CD8-positive, alpha-beta memory T cell (primary cell): ENCODE measurements at places on chromosomes 2 and 18.

- no peak for DNase-seq
Measured at GRCh38 chr2:186612555-186613440, 22.9 kb downstream of the ITGAV start.

GRCh38 chr18:79502782-79503181 is 107.1 kb downstream of the NFATC1 start:
- peak; percentile 8 for DNase-seq

DNA sequence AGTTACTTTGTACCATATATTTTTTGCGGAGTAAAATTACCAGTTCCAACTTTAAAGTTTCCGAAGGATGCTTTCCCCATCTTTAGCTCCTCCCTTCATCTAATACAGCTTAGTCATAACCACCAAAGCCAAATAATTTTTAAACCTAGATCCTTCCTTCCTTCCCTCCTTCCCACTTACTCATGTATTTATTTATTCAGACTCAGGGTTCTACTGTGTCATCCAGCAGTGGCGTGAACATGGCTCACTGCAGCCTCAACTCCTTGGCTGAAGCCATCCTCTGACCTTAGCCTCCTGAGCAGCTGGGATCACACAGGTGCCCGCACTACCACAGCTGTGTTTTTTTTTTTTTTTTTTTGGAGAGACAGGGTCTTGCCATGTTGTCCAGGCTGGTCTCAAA is 4.4 kb downstream of the LPIN2 start:
- no peak for DNase-seq

DNA sequence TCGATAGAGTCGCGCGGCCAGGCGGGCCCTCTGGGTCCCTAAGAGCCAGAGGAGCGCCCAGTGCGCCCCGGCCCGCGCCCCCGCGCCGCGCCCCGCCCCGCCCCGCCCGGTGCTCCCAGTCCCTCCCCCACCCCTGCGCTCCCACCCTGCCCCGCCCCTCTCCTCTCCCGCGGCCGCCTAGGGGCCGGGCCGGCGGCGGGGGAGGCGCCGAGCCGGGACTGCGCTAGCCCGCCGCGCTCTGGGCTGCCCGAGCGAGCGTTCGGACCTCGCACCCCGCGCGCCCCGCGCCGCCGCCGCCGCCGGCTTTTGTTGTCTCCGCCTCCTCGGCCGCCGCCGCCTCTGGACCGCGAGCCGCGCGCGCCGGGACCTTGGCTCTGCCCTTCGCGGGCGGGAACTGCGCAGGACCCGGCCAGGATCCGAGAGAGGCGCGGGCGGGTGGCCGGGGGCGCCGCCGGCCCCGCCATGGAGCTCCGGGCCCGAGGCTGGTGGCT is at the start of gene GPC1:
GPC1 (plus strand) TSS at position 207 of the 491 bp plus-strand sequence; CDS start at position 463, 256 bp downstream.
- DNase-seq = no peak

GRCh38 chr2:204670124-204670523 is 124.8 kb downstream of the PARD3B start:
- DNase-seq = no peak

DNA sequence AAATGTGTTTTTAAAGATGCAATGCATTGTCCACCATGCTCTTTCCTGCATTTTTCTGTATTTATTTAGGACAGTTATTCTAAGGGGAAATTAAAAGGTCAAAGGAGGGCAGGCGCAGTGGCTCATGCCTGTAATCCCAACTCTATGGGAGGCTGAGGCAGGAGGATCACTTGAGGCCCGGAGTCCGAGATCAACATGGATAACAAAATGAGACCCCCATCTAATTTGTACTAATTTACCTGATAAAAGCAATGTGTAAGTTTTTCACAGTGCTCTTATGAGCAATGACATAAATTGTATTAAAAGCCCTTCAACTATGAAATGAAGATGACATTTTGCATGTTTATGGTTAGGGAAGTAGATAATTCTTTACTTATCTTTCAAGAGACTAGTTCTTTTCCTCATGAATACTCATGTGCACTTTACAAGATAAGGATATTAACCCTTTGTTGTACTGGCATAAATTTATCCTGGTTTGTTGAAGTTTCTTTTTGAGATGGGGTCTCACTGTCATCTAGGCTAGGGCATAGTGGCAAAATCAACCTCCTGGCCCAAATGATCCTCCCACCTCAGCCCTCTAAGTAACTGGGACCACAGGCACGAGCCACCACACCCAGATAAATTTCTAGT is 9.7 kb downstream of the HSBP1L1 start:
- DNase-seq = no peak

GRCh38 chr2:128623776-128624761 is 305.4 kb upstream of the HS6ST1 start:
- no peak for DNase-seq

DNA sequence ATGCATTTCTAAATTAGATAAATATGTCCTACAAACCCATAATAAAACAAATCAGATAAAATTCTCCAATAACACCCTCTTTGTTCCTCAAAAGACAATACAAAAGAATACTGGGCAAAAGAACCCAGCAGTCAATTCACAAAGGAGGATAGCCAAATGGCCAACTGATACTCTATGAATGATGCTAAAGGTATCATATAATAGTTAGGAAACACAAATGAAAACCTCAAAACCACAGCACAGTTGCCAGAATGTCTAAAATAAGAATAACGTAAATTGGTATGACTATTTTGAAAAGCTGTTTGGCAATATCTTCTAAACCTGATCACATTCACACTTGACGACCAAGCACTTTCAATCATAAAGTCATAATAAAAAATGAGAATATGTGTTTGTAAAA is 315.4 kb downstream of the CDH7 start:
- DNase-seq = no peak

DNA sequence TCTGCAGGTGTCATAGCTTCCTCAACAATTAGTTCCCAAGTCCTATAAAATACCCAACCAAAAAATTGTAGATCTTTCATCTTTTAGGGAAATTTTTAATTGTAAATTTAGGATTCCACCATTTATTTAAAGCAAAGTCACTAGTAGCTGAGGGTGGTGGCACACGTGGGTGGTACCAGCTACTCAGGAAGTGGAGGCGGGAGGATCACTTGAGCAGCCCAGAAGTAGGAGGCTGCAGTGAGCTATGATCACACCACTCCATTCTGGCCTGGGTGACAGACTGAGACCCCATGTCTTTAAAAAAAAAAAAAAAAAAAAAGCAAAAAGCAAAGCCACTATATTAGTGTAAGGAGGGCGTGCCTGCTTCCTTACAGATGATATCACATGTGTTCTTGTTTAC is 60.3 kb upstream of the GREB1L start:
- no peak for DNase-seq

- DNase-seq = no peak
Measured at GRCh38 chr2:127607399-127607908, 38.5 kb upstream of the GPR17 start.

DNA sequence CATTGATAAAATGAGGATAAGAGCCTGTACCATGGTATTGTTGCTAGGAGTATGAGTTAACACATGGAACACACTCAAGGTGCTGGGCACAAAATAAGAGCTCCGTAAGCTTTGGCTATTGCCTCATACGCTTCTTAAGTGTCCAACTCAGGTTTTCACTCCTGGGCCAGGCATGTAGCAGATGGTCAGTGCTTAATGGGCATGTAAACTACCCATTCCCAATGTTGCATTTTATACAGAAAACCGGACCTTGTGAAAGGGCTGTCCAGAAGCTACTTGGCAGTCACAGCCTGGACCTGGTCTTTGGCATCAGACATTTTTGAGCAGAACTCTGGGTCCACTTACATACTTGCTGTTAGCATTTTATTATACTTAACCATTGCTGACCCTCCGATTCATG is 26.9 kb downstream of the MGAT5 start:
- DNase-seq = no peak

DNA sequence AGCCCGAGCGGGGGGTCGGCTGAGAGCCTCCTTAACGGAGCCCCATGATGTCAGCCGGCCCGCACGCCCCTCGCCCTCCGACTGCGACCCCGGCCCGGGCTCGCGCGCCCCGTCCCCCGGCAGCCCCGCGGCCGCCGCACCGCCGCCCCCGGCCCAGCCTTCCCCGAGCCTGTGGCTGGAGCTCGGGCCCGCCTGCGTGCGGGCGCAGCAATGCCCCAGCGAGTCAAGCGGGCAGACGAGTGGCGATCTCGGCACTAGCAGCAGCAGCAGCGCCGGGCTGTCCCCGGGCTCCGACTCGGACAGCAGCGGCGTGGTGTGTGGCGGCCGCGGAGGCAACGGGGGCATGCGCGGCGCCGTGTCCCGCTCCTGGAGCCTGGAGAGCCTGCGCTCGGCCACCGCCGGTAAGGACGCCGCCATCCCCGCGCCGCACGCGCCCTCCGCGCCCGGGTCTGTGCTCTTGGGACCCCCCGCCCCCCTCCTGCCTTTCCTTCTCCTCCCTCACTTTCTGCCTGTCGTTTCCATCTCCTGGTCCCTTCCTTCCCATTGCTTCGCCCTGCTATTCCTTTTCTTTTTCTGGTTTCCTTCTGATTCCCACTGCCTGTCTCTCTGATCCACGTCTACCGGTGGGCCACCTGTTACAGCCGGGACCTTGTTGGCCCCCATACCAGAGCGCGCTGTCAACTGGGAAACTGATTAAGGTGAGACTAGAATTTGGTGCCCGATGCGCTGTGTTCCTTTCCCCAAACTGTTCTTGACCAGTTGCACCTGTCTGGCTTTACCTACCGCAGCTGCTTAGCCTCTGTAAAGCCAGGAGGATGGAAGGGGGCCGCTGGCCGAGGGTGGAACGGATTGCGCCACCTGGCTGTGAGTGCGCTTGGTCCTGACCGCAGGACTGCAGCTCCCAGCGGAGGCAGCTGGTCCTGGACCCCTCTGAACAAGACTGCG is 127.4 kb downstream of the ARHGEF4 start:
- no peak for DNase-seq

- no peak for DNase-seq
Measured at GRCh38 chr2:240053173-240054155, at the start of gene OR6B3. Gene OR6B3 (minus strand): TSS chr2:240053521.

- no peak for DNase-seq
Measured at GRCh38 chr2:46410273-46411244, 68.8 kb upstream of the TMEM247 start.

- DNase-seq = no peak
Measured at GRCh38 chr2:201008296-201008829, 44.9 kb upstream of the ORC2 start.

DNA sequence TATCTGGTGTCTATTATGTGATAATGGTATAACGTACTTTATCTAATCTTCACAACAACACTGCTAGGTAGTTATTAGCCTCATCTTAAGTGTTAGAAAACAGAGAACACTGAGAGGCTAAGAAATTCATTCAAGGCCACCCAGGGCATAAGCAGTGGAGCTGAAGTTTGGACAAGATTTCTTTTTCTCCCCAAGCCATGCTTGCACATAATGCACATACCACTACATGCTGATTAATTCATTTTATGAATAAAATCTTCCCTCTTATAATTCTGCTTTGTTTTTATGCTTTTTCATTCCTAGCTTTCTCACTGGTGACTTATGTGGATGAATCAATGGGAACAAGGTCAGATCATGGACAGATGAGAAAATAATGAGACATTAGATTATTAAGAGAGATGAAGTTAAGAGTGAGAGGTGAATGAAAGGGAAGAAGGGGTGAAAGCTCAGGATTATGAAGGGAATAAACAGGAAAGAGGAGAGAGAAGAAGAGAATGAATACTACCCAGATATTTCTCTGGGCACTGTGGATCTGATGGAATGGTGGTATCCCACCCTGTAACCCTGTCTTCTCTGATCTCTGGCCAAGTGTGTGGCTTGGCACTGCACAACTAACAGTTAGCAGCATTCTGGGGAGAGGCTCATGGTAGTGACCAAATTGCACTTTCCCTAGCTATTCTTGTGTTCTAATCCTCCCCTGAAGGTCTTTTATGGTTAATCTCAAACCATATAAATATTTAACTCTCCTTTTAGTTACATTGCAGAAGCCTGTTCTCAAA is 17.7 kb upstream of the GALNT3 start:
- no peak for DNase-seq

GRCh38 chr18:55407774-55408535 is 180.0 kb downstream of the TCF4 start:
- no peak for DNase-seq

- DNase-seq = no peak
Measured at GRCh38 chr2:224287531-224287930, 114.4 kb downstream of the FAM124B start.

GRCh38 chr2:159124441-159124911 is 156.0 kb downstream of the TANC1 start:
- DNase-seq = no peak

DNA sequence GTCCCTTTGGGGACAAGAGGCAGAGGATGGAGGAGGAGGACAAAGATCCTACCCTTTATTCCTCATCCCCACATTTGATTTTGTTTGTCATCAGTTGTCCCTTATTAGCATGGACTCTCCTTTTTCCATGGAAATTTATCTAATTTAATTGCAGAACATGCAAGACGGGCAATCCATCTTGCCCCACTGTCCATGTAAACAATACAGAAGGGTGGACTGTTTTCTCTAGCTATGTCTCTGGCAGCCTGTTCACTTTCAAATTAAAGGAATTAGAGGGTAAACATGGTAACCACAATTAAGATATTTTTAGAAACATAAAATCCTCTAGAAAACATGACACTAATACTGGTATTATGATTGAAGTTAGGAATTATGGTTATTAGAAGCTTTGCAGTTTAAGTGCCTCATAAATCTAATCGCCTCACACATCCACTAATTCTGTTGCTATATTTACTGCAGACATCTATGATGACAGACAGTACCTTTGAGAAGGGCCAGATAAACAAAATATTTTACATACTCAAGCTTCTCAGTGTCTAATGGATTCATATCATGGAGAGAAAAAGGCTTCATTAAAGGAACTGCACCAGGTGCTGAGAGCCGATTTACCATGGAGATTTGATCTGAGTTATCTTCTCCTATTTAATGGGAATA is 215.5 kb downstream of the LNPK start:
- DNase-seq = no peak

GRCh38 chr2:227295806-227296205 is 29.2 kb upstream of the MFF start:
- no peak for DNase-seq

- no peak for DNase-seq
Measured at GRCh38 chr2:216490061-216490460, 8.6 kb upstream of the RPL37A start.

DNA sequence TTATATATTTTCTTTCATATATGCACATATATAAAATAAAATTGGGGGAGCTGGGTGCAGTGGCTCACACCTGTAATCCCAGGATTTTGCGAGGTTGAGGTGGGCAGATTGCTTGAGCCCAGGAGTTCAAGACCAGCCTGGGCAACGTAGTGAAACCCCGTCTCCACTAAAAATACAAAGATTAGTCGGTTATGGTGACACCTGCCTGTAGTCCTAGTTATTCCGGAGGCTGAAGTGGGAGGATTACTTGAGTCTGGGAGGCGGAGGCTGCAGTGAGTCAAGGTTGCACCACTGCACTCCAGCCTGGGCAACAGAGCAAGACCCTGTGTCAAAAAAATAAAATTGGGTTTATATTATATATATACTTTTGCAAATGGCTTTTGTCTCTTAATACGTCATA is 39.6 kb upstream of the TFCP2L1 start:
- no peak for DNase-seq

- no peak for DNase-seq
Measured at GRCh38 chr2:232028631-232029030, 67.1 kb downstream of the DIS3L2 start.
